ENCODE measurements at places on chromosomes 1 and 21. TPM values are rescaled to one million over a fixed set of nuclear protein-coding genes. Genes with fewer than 3 reads are reported as not detected.

- H3K27me3 ChIP-seq = no peaks in the 10 kb centered on the region
- H3K27ac ChIP-seq = no peak overlapping the region
- peak overlapping the region; percentile 26 for H3K4me3 ChIP-seq
- no peaks in the 10 kb centered on the region for H3K36me3 ChIP-seq
Measured at GRCh38 chr1:9494936-9495758, 44.1 kb upstream of the SLC25A33 start.

- no peak for DNase-seq
- H3K36me3 ChIP-seq = no peaks in the 10 kb centered on the region
Measured at GRCh38 chr21:29499734-29500343, 201.1 kb downstream of the BACH1 start.

- H3K4me1 ChIP-seq = peaks cover 63% of the 10 kb centered on the region
- no peak overlapping the region for H3K4me3 ChIP-seq
Measured at GRCh38 chr21:38987633-38988508, 182.1 kb downstream of the ETS2 start.

- no peaks in the 10 kb centered on the region for H3K27me3 ChIP-seq
- no peak overlapping the region for H3K4me3 ChIP-seq
- H3K4me1 ChIP-seq = peaks cover 6% of the 10 kb centered on the region
- DNase-seq = no peak
- no peak overlapping the region for H3K27ac ChIP-seq
- peaks cover 4% of the 10 kb centered on the region for H3K36me3 ChIP-seq
Measured at GRCh38 chr21:41884501-41885030, 5.4 kb upstream of the PRDM15 start.

DNA sequence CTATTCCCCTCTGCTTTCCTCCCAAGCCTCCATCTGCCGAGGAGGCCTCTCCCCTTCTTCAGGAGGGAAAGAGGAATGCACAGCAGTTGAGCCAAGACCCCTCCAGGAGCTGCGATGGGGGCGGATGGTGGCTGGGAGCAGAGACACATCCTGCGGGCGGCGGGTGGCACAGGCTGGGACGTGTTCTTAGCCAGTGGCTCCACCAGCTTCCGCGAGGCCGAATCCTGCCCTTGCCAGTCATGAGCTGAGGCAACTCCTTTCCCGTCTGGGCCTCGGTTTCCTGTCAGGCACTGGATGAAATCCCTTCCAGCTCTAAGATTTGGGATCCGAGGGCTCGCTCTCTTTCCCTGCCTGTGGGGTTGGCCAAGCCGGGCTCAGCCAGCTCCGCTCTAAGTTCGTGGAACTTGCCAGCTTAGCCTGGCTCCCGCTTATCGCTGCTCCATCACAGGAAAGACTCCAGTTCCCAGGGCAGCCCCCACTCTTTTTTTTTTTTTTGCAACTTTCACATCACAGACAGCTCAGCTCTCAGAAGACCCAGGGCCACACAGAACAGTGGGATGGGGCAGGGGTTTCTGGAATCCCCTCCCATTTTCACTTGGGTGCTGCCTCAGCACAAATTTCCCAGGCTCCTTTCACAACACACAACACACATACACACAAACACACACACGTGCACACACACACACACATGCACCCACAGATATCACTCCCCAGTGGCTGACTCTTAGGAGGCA is 506 bp downstream of the MYOM3 start:
- no peaks in the 10 kb centered on the region for H3K27me3 ChIP-seq
- peaks cover 5% of the 10 kb centered on the region for H3K4me1 ChIP-seq
- no peaks in the 10 kb centered on the region for H3K36me3 ChIP-seq
- no peak overlapping the region for H3K4me3 ChIP-seq
- DNase-seq = peak; percentile 64
- no peak overlapping the region for H3K27ac ChIP-seq

DNA sequence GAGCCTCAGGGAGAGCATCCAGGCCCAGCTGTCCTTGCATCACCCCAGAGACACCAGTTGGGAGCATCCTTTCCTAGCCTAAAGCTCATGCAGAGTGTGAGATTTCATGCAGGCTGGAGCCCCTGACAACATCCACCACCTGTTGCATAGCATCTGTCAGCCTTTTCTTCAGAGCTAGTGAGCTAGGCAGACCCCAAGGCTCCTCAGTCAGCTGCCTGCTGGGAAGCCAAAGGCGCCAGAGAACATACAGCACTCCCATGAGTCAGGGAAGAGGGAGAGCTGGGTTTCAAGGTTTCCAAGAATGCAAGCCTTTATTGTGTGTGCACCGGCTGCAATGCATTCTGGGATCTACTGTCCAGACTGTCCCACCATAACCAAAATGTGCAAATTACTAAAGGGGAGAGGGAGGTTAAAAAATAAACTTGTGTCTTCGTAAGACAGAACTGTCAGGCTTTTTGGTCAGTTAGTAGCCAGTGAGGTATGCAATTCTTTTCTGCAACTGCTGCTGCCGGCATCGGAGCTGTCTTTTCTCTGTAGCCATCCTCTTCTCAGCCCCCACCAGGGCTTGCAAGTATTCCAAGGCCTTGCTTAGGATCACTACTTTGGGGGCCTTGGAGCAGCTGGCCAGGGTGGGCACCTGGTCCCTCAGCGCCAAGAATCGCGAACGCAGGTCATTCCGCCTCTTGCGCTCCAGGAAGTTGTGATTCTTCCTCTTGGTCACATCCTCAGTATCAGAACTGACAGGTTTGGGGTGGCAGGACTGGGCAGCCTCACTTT is 4.6 kb downstream of the MYCL start:
- no peak for DNase-seq
- H3K4me3 ChIP-seq = no peak overlapping the region
- no peaks in the 10 kb centered on the region for H3K36me3 ChIP-seq
- peaks cover 28% of the 10 kb centered on the region for H3K4me1 ChIP-seq

DNA sequence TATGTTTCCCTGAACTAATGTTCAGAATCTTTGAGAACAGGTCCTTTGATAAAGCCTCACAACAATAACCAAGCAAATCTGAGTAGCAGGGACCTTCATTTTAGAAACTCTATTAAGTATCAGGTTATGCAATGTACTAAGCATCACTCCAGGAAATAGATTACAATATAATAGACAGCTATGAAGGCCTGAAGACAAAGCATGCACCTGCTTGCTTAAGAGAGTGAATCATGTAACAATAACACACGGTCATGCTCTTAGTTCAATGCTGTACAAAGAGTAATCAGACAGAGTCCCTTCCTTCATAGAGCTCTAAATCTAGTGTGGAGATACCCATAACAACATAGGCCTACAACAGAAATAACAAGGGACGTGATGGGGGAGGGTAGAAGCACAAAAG is 8.1 kb upstream of the CMPK1 start:
- DNase-seq = no peak
- no peaks in the 10 kb centered on the region for H3K36me3 ChIP-seq
- H3K4me1 ChIP-seq = no peaks in the 10 kb centered on the region
- no peaks in the 10 kb centered on the region for H3K27me3 ChIP-seq
- no peak overlapping the region for H3K27ac ChIP-seq

- no peak overlapping the region for H3K4me3 ChIP-seq
- DNase-seq = no peak
- no peaks in the 10 kb centered on the region for H3K4me1 ChIP-seq
Measured at GRCh38 chr1:165169028-165169427, 187.5 kb downstream of the LMX1A start.

DNA sequence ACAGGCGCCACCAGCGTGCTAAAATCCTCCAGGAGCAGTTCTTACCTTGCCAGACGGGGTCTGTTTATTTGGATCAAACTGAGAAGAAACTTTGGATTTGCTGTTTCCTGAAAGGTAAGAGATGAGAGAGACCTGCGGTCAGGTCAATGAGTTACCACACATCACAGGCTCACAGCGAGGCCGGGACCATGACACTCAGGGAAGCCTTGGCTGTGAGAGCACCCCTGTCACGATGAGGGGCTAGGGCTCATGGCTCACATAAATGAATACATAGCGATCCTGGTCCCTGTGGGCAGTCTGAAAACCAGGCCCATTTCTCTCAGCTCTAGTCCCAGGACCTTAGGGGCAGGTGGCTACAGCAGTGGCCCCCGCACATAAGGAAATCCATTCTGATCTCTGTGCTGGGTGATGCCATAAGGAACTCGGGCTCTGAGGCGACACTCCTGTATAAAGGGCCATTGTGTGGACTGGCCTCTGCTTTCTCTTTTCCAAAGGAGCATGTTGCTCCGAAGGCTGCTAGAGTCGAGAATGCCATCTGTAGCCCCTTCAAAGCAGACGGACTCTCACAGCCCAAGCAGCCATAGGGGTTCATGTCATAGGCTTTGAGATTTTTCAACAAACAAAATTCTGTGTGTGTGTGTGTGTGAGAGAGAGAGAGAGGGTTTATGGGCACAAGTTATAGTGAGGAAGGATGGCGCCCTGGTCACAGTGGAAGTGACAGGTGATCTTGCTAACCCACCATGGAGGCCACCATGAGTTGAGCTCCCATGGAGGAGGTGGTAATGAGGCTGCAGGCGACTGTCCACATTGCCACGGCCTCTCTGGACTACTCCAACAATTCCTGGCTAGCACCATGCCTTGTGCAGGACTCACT is 9.0 kb upstream of the SRM start:
- peak; percentile 34 for DNase-seq
- H3K36me3 ChIP-seq = peaks cover 83% of the 10 kb centered on the region
- H3K4me1 ChIP-seq = no peaks in the 10 kb centered on the region
- H3K27me3 ChIP-seq = no peaks in the 10 kb centered on the region

- H3K27me3 ChIP-seq = peaks cover 9% of the 10 kb centered on the region
- H3K4me1 ChIP-seq = no peaks in the 10 kb centered on the region
- no peaks in the 10 kb centered on the region for H3K36me3 ChIP-seq
- H3K4me3 ChIP-seq = no peak overlapping the region
Measured at GRCh38 chr21:41321908-41322495, 5.4 kb downstream of the FAM3B start.

GRCh38 chr1:119966020-119966419 is 69.7 kb upstream of the ADAM30 start:
- H3K4me1 ChIP-seq = peaks cover 15% of the 10 kb centered on the region
- H3K36me3 ChIP-seq = peaks cover 66% of the 10 kb centered on the region
- no peak overlapping the region for H3K27ac ChIP-seq
- no peak for DNase-seq
- no peak overlapping the region for H3K4me3 ChIP-seq

GRCh38 chr1:48194801-48195200 is 27.7 kb upstream of the SLC5A9 start:
- no peaks in the 10 kb centered on the region for H3K36me3 ChIP-seq
- no peaks in the 10 kb centered on the region for H3K4me1 ChIP-seq
- no peak for DNase-seq
- no peak overlapping the region for H3K4me3 ChIP-seq
- no peaks in the 10 kb centered on the region for H3K27me3 ChIP-seq

GRCh38 chr21:46146856-46147255 is 8.5 kb downstream of the FTCD start:
- H3K27ac ChIP-seq = no peak overlapping the region
- no peak for DNase-seq
- no peaks in the 10 kb centered on the region for H3K36me3 ChIP-seq
- no peak overlapping the region for H3K4me3 ChIP-seq
- H3K4me1 ChIP-seq = no peaks in the 10 kb centered on the region

The DENND2C gene
- total RNA-seq = 2.3 TPM

The BRDT gene
- total RNA-seq = not detected

The TP73 gene
- total RNA-seq = 0.29 TPM

The CLCA1 gene
- total RNA-seq = not detected

The TNFRSF1B gene
- total RNA-seq = 62.4 TPM

The TEX38 gene
- total RNA-seq = not detected

The BSND gene
- total RNA-seq = not detected

The IQCC gene
- total RNA-seq = 1.2 TPM

The MMEL1 gene
- total RNA-seq = 3.2 TPM
